Fibroblast of skin of scalp (primary cell): ENCODE measurements at places on chromosomes 2 and 18.

GRCh38 chr2:188122985-188123384 is 168.7 kb upstream of the GULP1 start:
- DNase-seq: no peak

DNA sequence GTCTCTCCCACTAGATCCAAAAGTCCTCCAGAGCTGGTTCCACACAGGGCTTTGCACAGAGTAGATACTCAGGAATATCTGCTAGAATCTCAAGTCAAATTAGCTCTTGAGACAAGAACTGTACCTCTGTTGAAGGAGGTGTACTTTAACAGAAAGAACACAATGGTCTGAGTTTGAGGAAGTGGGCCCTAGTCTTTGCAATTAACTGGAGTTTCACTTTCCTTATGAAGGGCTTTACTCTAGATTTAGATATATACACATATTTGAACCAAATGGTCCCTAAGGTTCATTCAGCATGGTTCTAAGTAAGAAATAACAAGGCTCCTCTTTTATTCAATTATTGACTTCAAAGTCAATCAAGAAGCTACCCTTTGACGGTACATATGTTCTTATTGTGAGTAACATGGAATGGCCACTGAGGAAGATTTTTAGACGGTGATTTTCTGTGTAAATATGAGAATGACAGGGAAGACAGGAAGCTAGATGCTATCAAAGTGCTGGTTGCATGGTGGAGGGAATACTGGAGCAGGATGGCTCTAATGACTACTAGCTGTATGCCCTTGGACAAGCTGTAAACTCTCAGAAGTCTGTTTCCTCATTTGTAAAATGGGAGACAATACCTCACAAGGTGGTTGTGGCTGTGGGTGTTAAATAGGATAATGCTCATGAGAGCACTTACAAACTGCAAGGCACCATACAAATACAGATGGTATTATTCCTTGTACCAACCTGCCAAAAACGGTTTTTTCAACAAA is 73.5 kb upstream of the SERTAD2 start:
- no peak for DNase-seq

DNA sequence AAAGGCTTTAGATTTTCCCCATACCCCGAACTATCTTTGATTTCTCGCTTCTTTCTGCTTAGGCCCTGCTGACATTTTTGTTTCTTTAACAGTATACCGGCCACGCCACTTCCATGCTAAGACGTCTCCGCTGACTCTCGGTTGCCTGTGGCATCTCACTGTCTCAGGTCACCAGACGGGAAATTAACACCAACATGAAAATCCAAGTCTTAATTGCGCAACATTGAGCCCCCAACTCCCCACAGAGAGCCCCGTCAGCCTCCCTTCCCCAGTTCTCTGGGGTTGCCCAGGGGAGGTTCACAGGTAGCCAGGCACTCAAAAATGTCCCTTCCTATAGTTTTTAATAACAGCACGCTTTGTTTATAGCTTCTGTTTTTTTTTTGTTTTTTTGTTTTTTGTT is 30.2 kb downstream of the CD8B2 start:
- DNase-seq: no peak

DNA sequence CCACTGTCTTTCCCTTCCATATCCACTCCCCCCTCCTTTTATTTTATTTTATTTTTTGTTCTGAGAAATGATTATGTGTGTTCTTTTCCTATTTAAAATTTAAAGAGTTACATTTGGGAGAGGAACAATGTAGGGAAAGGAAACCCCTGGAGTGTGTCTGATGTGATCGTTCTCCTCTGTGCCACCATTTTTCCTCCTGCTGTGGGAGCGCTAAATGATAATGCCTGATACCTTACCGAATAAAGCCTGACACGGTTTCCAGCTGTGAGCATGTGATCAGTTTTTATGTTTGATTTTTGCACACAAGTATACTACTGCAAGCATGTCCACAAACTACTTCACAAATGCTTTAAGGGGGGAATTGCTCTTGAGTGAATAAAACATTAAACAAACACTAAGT is 317.8 kb upstream of the FANCL start:
- DNase-seq: no peak

DNA sequence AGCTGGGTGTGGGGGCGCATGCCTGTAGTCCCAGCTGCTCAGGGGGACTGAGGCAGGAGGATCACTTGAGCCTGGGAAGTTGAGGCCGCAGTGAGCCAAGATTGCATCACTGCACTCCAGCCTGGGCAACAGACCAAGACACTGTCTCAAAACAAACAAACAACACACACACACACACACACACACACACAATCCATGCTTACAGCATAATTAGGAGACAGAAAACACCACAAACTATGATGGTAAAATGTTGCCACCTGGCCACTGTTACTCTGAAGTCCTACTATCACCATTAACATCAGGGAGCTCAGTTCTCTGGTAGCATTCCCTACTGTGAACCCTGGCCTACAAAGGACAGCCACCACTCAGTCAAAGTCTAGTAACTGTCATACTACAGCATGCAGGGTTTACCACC is 18.3 kb downstream of the DNPEP start:
- DNase-seq: peak; percentile 48

- DNase-seq: peak; percentile 85
These were observed 1.2 kb downstream of the CFLAR start for GRCh38 chr2:201116959-201117734.

GRCh38 chr2:231475965-231476364 is 11.7 kb upstream of the NCL start:
- DNase-seq: no peak

DNA sequence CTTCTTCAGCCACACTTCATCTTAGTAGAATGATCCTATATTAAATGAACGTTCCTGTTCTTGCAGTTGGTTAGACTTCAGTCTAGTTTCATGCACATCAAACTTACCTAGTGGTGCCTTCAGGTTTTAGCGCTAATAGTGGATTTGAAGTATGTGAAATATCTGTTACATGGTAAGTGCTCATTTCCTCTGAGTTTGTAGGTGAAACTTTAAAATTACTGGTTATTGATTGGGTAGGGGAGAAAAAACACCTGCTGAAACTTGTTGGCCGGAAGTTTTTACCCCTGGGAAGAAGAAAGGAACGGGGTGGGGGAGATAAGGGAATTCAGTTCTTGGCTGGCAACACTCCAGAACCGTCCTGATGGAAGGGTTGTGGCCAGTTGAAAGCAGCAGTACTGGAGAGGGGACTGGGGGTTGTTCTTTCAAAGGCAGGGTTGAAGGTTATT is 112.8 kb downstream of the SPTBN1 start:
- no peak for DNase-seq

DNA sequence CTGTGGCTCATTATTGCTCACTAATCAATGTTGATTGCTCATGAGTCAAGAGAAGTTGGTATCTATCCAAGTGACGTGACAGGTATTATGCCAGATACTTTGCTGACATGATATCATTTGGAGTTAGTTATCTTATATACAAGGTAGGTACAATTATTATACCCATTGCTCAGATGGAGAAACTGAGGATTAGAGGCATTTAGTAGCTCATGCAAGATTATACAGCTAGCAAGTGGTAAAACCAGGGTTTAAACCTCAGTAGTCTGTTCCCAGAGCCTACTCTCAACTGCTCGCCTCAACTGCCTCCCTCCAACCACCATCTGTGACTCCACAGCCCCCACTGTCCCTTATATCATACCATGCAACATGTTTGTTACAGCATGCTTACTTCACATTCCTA is 6.1 kb downstream of the FIGLA start:
- DNase-seq: no peak

- DNase-seq: peak; percentile 57
These were observed 65.9 kb upstream of the ITM2C start for GRCh38 chr2:230798769-230799399.

DNA sequence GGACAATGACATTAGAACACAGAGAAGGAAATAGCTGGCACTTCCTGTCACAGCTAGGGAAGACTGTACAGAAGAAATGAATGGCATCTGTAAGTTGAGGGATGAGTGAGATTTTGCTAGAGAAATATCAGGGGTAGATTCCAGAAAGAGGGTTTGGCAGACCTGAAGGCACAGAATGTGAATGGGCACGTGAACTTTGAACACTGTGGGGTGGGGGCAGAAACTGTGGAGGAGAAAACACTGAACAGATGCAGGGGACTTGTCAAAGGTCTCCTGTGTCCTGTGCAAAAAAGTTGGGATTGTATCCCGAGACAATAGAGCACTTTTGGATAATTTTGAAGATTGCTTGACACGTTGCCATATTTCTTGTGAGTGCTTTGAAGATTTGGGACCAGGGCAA is 88.0 kb downstream of the PPP1R1C start:
- no peak for DNase-seq

GRCh38 chr2:128661311-128661710 is 342.6 kb upstream of the HS6ST1 start:
- DNase-seq: no peak

DNA sequence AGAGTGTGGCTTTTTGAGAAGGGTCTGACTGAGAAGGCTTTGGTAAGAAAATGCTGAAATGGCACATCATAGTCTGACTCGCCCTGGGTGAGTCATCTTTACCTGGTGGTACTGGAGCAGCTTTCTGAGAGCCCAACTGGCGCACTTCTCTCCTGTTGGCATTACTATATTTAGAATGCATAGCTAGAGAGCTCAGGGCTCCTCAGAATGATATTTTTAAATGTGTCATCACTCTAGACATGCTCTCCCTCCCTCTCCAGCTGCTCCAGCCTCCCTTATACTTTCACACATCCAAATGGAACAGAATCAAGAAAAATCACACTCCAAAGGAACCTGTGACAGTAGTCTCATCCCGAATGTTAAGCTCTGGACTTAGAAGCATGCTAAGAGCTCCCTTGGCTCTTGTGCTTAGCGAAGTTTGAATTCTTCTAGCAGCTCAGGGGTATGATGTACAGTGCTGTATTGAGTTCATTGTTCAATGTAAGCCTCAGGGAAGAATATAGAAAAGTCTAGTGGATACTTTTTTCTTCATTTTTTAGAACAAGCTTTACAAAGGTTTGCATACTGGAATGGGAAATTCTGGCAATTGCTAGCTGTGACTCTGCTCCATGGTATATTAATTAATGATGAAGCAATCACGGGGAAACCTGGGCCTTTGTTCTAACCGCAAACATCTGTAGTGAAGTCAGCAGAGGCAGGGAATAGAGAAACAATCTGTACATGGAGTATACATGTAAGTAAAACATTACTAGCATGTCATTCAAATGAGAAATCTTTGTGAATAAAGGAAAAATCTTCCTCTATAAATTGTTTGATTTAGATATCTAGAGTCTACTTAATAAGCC is 751.2 kb upstream of the NRXN1 start:
- peak; percentile 51 for DNase-seq

DNA sequence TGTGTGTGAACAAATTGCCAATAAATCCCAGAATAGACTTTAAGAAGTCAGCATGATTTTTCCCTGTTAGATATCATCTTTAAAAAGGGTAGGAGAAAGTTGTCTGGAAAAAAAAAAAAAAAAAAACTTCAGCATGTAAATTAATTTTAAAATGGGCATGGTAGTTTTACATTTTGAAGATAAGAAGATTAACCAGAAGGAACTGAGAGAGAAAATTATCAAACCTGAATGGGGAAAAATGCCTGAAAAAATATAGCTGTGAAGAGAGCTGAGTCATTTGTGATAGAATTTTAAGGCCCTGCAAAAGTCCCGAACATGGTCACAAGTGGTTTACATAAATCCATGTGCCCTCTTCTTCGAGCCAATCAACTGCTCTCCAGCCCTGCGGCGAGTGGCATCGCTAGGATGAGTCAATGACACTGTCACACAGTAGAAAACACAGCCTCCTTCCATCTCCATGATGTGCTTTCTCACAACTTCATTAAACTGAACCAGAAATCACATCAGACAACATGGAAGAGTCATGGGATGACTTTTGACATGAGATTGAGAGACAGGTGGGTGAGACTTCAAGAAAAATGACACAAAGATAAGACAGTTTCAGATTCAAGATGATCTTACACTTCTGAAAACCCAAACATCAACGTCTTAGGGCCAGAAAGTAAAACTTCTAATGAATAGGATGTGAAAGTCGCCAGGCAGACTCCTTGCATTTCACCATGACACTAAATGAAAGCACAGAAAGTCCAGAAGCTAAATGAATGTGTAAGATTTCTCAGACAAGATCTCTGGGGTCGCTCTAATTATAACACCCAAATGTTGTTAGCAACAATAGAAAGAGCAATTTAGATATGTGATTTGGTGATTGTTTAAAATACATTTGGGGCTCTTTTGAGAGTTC is 273.0 kb upstream of the ID2 start:
- DNase-seq: peak; percentile 26

- DNase-seq: peak; percentile 58
These were observed 624 bp downstream of the ZNF516 start for GRCh38 chr18:76494231-76495005.

DNA sequence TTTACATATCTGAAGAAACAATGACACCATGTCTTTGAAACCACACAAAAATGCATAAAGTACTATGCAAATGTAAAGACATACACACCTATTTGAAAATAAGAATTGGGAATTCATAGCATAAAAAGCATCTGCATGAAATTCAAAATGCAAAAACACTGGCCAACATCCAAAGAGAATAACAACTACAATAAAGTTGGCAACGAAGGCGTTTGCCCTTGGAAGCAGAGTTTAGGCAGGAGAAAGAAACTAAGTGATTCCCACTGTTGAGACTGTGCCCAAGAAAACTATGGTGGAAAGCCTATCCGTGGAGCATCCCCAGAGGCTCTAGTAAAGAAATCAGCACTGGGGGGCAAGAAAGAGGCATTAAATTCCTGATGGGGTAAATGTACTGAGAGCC is 292.8 kb downstream of the RIT2 start:
- no peak for DNase-seq

- no peak for DNase-seq
These were observed 805.3 kb downstream of the SATB2 start for GRCh38 chr2:198652461-198652860.

DNA sequence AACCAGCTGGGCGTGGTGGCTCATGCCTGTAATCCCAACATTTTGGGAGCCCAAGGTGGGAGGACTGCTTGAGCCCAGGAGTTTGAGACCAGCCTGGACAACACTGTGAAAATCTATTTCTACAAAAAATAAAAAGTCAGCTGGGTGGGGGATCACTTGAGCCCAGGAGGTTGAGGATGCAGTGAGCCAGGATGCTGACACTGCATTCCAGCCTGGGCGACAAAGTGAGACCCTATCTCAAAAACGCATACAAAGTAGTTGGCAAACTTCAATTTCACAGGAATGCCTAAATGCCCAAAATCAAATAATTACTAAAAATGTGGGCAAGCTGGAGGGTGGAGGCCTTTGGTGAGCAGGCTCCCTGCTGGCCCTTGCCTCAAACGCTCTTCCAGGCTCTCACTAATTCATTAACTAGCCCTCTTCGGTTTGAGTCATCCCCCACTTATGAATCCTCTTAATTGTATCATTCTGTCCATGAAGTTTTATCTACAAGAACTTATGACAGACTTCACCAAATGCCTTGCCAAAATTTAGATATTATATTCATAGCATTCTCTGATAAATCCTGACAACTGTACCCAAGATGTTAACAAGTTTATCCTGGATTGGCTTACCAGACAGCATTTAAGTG is 68.7 kb upstream of the ZFP36L2 start:
- peak; percentile 37 for DNase-seq

- no peak for DNase-seq
These were observed 44.7 kb downstream of the ANKRD44 start for GRCh38 chr2:197265924-197266323.

GRCh38 chr2:100252811-100253698 is 69.2 kb downstream of the LONRF2 start:
- DNase-seq: no peak

GRCh38 chr2:30653847-30654246 is 153.4 kb downstream of the CAPN13 start:
- peak; percentile 74 for DNase-seq

- DNase-seq: peak; percentile 48
These were observed 2.8 kb downstream of the FOSL2 start for GRCh38 chr2:28395334-28396061.

- DNase-seq: no peak
These were observed 8.8 kb downstream of the C2orf92 start for GRCh38 chr2:97678298-97678697.

GRCh38 chr18:74778191-74778847 is 180.6 kb downstream of the ZNF407 start:
- DNase-seq: peak; percentile 28
